ENCODE measurements at places on chromosomes 1 and 21. TPM values are rescaled to one million over a fixed set of nuclear protein-coding genes. Genes with fewer than 3 reads are reported as not detected.

DNA sequence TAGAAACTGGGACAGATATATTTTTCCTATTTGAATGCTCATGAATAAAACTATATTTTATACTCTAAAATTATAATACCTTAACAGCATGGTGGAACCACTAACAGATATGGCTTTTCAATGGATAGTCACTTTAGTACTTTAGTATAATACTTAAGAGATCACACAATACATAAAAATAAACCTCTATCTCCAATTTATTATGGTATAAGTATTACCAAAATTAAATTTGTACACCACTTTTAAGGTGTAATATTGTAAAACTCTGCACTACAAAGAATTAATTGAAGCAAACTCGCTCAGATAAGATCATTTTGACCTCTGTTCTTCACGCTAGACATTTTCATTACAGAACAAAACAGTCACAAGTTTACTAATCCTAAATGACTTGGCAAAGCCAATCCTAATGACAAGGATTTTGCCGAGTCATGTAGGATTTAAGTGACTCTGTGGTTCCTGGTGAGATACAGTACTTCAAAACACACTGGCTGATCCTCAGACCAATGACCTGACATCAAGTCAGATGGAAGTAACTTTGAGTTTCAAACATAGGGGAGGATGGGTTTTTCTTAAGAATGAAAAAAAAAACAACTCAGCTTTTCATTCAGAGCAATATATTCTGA lies 200.6 kb downstream of the SMYD3 start:
- peaks cover 4% of the 10 kb centered on the region for H3K4me1 ChIP-seq
- no peaks in the 10 kb centered on the region for H3K27me3 ChIP-seq
- no peak for DNase-seq
- H3K27ac ChIP-seq: no peak overlapping the region
- no peak overlapping the region for H3K4me3 ChIP-seq

The NVL gene
- 51.7 TPM for total RNA-seq

DNA sequence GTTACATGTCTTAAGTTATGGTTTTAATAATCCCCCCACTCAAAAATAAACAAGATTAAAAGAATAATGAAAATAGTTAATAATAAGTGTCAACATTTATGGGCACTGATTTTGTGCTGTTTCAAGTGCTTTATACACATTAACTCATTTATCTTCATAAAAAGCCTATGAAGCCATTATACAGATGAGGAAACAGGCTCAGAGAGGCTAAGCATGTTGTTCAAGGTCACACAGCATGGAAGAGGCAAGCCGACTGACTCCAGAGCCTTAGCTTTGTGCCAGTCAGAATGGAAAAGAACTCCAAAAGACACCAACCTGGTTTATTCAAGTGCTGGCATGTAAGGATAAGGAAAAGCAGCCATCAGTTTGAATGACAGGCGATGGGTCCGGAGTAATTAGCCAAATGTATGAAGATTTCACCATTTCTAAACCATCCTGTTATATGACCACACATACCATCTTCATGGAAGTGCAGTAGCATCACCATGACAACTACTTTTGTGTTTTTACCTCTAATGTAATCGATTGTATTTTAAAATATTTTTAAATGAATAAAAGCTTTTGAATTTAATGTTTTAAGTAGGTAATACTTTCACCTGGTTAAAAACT lies 14.4 kb upstream of the ID3 start:
- no peak for DNase-seq
- no peaks in the 10 kb centered on the region for H3K36me3 ChIP-seq
- no peak overlapping the region for H3K27ac ChIP-seq
- peaks cover 47% of the 10 kb centered on the region for H3K4me1 ChIP-seq
- no peak overlapping the region for H3K4me3 ChIP-seq
- H3K27me3 ChIP-seq: peaks cover 8% of the 10 kb centered on the region

DNA sequence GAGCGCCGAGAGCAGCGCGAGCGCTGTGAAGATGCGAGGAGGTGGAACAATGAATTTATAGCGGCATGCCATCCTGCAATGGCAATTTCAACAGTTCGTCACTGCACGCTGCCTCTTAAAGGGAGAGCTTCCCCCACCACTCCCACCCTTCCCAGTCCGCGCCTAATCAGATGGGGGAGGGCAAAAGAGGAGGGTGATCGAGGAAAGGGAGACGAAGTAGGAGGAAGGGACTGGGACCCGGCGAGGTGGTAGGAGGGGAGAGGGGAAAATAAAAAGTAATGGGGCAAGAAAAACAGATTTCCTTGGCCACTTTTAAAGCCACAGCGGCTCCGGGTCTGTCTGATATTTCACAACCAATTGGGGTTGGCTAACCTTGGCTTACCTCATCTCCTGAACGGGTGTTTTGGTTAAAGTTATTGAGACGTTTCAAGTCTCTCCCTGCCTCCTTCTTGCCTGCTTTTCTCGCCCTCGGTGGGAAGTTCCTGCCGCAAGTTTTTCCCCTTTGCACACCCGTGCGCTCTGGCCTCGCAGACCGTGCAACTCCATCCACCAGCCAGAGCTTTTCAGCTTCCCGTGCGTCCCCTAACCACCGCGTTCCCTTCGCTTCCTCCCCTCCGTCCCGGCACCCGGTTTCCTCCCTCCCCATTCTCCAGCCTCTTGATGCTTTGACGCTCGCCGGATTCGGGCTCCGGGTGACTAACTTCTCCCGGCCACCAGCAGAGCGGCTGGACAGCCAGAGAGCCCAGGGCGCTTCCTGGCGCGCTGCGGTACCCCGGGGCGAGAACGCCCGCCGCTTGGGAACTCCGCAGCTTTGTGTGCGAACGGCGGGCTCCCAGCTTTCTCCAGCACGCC lies at the start of gene ADAMTS5:
Gene ADAMTS5, minus strand, starts transcription at position 27 of the 852 bp plus-strand sequence. CDS start 697 bp downstream, outside the sequence.
- no peaks in the 10 kb centered on the region for H3K36me3 ChIP-seq
- H3K27ac ChIP-seq: no peak within 1 kb of the TSS
- peaks cover 5% of the 10 kb centered on the region for H3K4me1 ChIP-seq
- no peak for DNase-seq
- H3K4me3 ChIP-seq: peak within 1 kb of the TSS; percentile 32

DNA sequence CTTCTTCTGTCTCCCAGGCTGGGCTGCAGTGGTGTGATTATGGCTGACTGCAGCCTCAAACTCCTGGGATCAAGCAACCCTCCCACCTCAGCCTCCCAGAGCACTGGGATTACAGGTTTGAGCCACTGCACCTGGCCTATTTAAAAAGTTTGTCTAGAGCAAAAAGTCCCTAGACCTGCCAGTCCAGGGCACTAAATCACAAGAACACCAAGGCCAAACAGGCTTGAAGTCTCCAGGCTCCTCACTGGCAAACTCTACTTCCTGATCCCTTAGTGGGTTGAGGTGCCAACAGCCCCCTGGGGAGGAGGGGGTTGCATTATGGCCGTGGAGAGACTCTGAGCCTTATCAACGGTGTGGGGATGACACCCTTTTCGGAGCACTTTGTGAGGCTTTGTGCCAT lies 76.0 kb downstream of the CLIC6 start:
- H3K36me3 ChIP-seq: no peaks in the 10 kb centered on the region
- peaks cover 20% of the 10 kb centered on the region for H3K27me3 ChIP-seq
- DNase-seq: no peak
- H3K4me3 ChIP-seq: no peak overlapping the region
- H3K4me1 ChIP-seq: no peaks in the 10 kb centered on the region
- no peak overlapping the region for H3K27ac ChIP-seq
